ENCODE measurements at places on chromosomes 2 and 18.

DNA sequence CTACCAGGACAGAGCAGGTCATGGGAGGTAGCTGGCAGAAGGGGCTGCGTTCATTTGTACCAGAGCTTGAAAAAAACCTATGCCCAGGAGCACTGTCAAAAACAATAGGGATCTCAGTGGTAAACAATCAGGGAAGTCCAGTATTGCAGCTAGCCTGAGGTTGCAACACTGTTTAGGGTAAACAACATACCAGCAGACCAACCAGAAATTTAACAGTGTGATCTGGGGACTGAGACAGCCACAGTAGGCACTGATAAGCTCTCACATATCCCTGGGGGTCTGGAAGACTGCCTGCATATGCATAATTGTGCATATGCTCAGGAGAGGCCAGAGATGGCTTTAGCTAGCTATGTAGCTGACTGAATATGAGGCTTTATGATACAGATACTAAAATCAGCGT lies 12.0 kb upstream of the ZCCHC2 start:
- DNase-seq: no peak

- DNase-seq: no peak
Observed at GRCh38 chr2:3396920-3397559, 17.5 kb downstream of the TRAPPC12 start.

- no peak for DNase-seq
Observed at GRCh38 chr2:210568108-210568507, 11.7 kb downstream of the CPS1 start.

GRCh38 chr2:85611705-85612587 lies at the start of gene C2orf68:
C2orf68 (minus strand) TSS chr2:85612066; CDS start chr2:85611984, 82 bp downstream.
- DNase-seq: peak; percentile 61

GRCh38 chr2:56474412-56475158 lies 290.8 kb downstream of the CCDC85A start:
- no peak for DNase-seq

DNA sequence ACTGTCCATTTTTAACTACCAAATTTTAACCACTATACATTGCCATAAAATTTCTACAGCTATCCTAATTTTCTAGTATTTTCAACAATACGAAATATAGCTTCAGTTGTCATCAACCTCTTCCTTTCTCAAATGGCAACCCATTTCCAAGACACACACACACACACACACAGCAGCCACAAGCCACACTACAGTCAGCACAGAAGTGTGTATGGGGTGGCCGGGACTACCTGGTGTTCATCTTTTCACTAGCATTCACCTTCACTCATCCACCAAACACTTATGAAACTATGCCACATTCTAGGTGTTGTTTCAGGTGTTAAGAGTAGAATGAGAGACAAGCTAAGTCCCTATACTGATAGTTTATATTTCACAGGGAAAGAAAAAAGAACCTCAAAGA lies 62.9 kb downstream of the EIF2AK3 start:
- DNase-seq: peak; percentile 67

DNA sequence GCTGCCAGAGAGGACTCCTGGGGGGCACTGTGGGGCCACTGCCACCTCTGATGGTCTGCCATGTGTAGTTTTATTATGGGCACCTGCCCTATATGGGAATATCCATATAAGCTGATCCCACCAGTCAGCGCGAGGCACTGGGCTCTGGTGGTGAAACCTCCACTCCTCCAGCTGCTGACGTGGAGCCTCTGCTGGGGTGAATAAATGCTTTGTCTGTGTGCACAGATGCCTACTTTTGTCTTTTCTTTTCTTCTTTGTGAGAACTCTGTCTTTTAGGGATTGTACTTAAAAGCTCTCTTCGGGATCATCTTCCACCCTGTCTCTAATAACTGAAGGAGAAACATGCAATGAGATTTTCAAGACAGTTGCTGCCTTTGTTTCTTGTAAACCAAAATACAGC lies 68.9 kb upstream of the NCK2 start:
- no peak for DNase-seq

- no peak for DNase-seq
Observed at GRCh38 chr18:67932271-67932670, 415.8 kb upstream of the DSEL start.

- no peak for DNase-seq
Observed at GRCh38 chr2:166090346-166090745, 37.5 kb downstream of the SCN1A start.

DNA sequence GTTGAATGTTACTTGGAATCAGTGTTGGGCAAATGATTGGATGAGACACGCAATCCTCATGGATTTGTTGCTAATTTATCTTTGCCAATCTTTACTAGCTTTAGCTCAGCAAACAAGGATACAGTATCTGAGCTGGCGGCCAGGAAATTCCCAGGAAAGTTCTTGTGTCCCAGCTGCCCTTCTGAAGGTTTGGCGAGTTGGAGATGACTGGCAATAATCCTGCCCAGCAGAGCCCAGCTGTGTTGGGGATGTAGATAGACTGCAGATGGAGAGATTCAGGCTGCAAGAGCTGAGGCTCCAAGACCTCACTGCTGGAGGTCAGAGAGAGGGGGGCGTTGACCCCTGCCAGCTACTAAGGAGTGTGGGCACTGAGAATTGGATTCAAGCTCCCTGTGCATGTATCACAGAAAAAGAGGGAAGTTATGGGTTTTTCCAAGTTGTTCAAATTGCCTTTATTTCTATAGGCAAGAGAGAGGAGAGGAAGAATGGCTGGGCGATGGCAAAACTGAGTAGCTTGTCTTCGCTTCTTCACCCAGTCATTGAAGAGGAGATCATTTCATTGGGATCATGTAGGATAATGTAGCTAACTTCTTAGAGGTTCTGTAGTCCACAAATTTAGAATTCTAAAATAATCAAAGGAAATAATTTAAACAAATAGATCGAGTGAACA lies 506.8 kb upstream of the LRATD1 start:
- no peak for DNase-seq

- no peak for DNase-seq
Observed at GRCh38 chr2:170930991-170931266, 1.9 kb downstream of the GORASP2 start.

- DNase-seq: no peak
Observed at GRCh38 chr18:985212-985661, 80.6 kb downstream of the ADCYAP1 start.

DNA sequence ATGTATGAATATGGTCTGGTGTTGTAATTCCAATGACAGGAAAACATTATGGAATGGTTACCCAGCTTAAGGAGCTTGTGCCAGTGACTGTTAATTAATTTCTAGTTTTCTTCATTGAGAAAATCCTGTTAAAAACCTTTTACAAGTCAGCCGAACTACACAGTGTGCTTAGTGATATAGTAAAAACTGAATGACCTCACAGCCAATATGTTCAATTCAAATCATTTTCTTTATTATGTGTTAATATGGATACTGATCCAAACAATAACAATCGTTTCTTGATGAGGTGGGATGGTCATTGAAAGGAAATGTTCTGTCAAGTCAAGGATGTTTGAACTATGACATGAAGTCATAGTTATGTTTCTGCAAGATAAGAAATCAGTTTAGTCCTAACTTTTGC lies 41.6 kb upstream of the RMDN2 start:
- DNase-seq: no peak

DNA sequence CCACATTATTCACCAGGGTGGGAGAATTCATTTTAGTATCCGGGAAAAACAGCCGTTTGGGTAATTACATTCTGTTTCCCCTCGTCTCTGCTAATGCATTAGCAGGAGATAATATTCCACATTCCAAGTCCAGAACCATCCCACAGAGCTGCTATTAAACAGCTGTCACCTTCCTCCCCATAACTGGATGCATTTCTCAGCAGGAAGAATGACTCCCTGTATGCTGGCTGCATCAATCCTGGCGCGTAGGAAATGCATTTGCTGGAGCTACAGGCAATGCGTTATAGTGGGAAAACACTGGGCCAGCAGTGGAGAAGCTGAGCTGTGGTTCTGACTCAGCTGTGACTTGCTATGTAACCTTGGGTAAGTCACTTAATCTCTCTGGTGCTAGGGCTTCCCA lies 246.0 kb downstream of the CLIP4 start:
- no peak for DNase-seq

DNA sequence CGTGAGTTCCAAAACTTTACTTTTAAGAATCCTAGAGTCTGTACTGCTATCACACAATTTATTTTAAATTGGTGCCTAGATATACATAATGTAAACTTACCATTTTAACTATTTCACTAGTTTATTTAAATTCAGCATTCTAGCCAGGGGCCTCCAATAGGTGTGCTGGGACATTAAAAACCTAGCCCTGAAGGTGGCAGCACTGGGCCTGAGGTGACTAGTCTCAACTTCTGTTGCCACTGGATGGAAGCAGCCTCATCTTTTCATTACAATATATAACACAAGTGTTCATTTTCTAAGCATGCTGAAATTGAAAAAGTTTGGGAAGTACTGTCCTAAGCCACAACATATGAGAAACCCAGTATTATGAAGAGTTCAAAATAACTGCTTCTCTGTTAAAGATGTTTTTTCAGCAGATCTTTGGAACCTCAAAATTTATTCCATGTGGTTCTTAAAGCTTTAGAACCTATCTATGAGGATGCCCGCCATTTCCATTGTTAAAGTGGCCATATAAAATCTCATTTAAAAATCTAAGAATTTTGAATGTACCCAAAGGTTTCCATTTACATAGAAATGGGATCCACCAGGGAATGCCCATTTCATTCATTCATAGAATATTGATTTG lies 2.9 kb upstream of the RBBP8 start:
- DNase-seq: peak; percentile 39

DNA sequence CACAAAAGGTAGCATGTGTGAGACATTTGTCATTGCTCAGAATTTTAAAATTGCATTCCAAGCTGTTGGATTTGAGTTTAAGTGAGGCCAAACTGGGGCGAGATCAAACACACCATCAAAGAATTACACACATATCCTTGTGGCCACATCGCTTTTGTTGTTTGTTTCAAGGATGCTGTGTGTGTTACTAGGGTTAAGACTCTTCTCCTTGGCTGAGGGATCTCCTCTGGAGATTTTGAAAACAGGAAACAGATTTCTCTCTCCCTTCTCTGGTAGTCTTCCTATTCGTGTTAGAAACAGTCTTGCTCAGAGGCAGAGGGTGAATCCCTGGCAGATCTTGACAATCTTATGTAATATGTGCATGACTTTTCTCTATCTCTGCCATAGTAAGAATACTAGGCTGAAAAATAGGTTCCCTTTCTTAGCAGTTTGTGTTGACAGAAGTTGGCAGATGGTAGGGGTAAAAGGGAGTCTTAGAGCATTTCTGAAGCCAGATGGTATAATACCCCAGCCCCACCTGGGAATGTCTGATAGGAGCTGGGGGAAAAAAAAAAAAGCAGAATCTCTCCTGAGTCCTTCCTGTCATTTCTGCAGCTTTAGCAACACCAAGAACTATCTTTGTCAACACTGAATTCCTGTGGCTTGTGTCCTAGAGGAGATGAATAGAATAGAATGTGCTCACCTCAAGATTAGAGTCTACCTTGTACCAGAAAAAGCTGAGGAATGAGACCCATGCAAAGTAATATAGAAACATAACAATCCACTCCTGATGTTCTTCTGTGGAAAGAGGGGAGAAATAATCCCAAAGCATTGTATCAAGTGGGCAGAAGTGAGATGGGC lies 101.8 kb downstream of the XRCC5 start:
- DNase-seq: no peak

GRCh38 chr2:134167015-134167414 lies 86.9 kb upstream of the MGAT5 start:
- DNase-seq: no peak

- DNase-seq: peak; percentile 84
Observed at GRCh38 chr2:174341293-174341994, 6.7 kb downstream of the SP9 start.

GRCh38 chr2:19868701-19869580 lies 32.8 kb downstream of the TTC32 start:
- DNase-seq: peak; percentile 28

GRCh38 chr18:9750112-9750511 lies 42.0 kb downstream of the RAB31 start:
- DNase-seq: no peak

GRCh38 chr2:56571074-56571473 lies 387.3 kb downstream of the CCDC85A start:
- DNase-seq: no peak

- DNase-seq: no peak
Observed at GRCh38 chr2:36006444-36006843, 349.1 kb upstream of the CRIM1 start.

DNA sequence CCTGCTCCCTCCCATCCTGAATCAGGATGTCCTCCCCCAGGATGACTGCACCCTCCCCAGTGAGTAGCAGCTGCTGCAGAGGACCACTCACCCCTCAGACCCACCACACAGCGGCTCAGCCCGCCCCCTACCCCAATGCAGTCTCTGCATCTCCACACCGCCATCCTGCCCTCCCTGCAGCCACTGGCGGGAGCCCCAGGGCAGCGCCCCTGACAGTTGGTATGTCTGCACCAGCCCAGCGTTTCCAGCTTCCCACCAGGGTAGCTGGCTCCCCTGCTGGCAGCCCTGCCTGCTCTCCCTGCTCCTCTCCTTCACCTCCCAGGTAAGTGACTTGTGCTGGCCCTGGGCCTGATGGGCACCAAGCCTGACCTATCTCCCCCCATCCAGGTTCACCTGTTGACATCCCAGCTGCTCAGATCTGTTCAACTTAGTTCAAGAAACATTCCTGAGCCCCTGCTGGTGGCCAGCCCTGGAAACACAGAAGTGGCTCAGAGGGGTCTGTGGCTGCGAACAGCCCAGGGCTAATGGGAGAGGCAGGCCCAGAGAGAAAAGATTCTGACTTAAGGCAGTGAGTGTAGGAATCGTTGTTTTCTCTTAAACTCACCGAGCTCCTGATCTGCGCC lies 117.7 kb upstream of the RAB6C start:
- DNase-seq: no peak

DNA sequence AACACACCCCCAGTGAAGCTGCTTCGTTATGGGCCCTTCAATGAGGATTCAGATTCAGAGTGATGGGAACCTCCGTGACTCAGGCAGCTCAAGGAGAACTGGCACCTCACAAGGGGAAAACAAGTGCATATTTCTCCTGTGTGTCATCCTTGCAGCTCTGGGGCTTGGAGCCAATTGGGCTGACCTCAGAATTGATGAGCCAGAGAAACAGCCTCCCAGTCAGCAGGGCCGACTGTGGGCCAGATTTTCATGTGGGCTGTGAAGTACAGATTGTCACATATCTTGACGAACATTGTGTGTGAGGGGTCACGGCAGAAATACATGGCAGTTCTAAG lies 189.6 kb upstream of the SP5 start:
- DNase-seq: no peak

DNA sequence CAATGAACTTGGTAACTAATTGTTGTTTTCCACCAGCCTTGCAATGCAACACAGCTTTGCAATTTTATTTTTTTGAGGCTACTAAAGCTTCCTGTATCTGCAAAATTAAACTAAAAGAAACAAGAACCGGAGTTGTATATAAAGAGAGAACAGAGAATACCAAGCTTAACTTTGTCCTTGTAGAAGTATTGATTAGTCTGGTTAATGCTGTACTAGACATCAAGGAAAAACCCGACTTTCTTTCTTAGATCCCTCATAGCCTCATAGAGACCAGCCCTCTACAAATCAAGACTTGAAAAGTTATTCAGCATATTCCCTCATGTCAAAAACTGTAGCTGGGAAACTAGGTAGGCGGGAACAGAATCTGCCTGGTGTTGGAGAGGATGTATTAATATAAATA lies 1.7 kb upstream of the ASAP2 start:
- no peak for DNase-seq

GRCh38 chr18:62710417-62710816 lies 4.9 kb upstream of the PHLPP1 start:
- no peak for DNase-seq

- no peak for DNase-seq
Observed at GRCh38 chr18:31042406-31043181, at the start of gene DSC3. DSC3 (minus strand) TSS chr18:31042742; CDS start chr18:31042660, 82 bp downstream.
